Glutamatergic neuron (in vitro differentiated cells): ENCODE measurements at places on chromosomes 6 and 20.

DNA sequence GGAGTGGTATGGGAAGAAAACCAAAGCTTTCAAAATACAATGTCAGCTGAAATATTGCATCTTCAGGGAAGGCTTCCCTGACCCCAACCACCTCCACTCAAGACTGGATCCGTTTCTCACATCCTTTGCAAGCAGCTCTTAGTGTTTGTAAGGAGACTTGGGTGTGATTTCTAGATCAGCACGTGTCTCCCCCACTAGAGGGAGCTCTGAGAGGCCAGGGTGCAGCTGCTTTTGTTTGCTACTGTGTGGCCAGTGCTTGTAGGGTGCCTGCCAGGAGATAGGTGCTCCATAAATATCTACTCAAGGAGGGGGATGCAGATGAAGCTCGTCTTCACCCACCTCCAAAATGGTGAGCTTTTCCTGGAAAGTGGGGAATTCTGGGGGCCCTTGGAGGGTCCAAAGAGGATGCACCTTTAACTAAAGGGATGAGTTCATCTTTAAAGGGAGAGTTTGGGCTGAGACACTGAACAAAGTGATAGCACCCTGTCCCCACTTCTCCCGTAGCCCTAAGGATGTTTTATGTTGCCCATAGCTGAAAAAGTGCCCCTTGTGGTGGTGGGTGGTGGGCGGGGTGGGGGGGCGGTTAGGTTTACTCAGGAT lies 52.6 kb upstream of the MAFB start:
- H3K4me3 ChIP-seq: no peak overlapping the region
- H3K36me3 ChIP-seq: peaks cover 6% of the 10 kb centered on the region
- H3K4me1 ChIP-seq: peaks cover 27% of the 10 kb centered on the region
- H3K27ac ChIP-seq: no peak overlapping the region
- peaks cover 5% of the 10 kb centered on the region for H3K27me3 ChIP-seq

- no peaks in the 10 kb centered on the region for H3K4me1 ChIP-seq
- H3K27ac ChIP-seq: no peak overlapping the region
- H3K4me3 ChIP-seq: no peak overlapping the region
- H3K27me3 ChIP-seq: peaks cover 5% of the 10 kb centered on the region
- peaks cover 10% of the 10 kb centered on the region for H3K36me3 ChIP-seq
Observed at GRCh38 chr6:36150283-36150682, 20.0 kb downstream of the MAPK13 start.

GRCh38 chr6:1315201-1315559 lies 3.3 kb downstream of the FOXQ1 start:
- peaks cover 28% of the 10 kb centered on the region for H3K27me3 ChIP-seq
- no peak overlapping the region for H3K27ac ChIP-seq
- H3K4me3 ChIP-seq: no peak overlapping the region
- H3K4me1 ChIP-seq: peaks cover 13% of the 10 kb centered on the region
- DNase-seq: no peak
- H3K36me3 ChIP-seq: peaks cover 10% of the 10 kb centered on the region

- DNase-seq: no peak
- H3K27ac ChIP-seq: no peak overlapping the region
Observed at GRCh38 chr6:151475653-151476523, 17.9 kb upstream of the CCDC170 start.
